ENCODE measurements at places on chromosomes 1 and 21.

GRCh38 chr21:38299671-38300070, 42.9 kb downstream of the KCNJ15 start:
- no peak for DNase-seq

- no peak for DNase-seq
Measured at GRCh38 chr1:102776071-102776470, 332.3 kb downstream of the COL11A1 start.

DNA sequence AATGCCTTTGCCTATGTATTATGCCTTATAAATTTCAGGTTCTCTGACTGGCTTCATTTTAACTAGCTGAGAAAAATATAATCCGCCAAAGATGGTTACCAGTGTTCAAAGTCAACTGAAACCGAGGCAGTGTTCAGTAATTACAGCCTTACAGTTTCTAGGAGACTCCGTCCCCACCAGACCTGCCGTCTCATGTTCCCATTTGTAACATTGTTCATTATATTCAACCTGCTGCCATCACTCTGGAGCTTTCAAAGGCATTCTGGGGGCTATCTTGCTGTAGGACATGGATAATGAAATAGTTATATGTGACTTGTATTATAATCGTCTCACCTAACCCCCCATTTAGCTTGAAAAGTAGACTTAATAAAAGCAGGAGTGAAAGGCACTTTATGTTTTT, 302.5 kb downstream of the RWDD3 start:
- DNase-seq = no peak

DNA sequence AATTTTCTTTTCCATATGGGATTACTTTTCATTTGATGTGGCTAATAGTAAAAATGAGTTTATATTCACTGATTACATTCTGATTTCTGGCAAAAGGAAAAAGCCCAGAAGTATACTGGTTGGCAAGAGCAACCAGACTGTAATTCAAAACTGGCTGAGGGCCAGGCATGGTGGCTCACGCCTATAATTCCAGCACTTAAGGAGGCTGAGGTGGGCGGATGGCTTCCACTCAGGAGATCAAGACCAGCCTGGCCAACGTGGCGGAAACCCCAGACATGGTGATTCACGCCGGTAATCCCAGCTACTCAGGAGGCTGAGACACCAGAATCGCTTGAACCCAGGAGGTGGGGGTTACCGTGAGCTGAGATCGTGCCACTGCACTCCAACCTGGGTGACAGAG, 14.5 kb downstream of the SYT11 start:
- no peak for DNase-seq

GRCh38 chr1:7040969-7041695, 255.9 kb downstream of the CAMTA1 start:
- no peak for DNase-seq

GRCh38 chr1:151733126-151733525, 11.8 kb downstream of the RIIAD1 start:
- DNase-seq = no peak

GRCh38 chr1:202249436-202249835, 55.8 kb downstream of the LGR6 start:
- DNase-seq = no peak

GRCh38 chr1:174815474-174815908, 184.3 kb upstream of the CACYBP start:
- no peak for DNase-seq

DNA sequence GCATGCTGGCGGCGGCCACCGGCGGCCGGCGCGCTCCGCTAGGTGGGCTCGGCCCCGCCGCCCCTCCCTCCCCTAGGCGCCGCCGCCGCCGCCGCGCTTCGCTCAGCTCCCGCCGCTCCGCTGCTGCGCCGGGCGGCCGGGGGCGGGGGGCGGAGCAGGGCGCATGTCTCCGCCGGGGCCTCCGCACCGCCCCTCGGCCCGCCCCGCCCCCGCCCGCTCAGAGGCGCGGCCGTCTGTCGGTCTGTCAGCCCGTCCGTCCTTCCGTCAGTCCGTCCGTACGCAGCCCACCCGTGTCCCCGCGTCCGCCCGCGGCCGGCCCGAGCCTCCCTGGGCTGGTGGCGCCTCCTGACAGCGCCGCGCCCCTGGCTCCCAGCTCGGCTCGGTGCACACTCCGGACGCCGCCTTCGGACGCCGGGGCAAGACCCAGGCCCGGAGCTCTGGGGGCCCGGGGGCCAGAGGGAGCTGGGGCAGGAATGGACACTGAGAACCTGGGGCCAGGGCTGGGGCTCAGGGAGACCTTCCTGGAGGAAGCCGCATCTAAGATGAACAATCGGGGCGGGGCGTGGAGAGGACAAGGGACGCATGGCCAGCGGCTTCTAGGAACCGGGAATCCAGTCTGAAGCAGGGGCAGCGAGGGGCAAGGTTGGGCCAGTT, at the start of gene GPR153:
TSS of gene GPR153 (minus strand) at position 138 of the 654 bp plus-strand sequence. CDS start 6,193 bp downstream, outside the sequence.
- peak; percentile 35 for DNase-seq

DNA sequence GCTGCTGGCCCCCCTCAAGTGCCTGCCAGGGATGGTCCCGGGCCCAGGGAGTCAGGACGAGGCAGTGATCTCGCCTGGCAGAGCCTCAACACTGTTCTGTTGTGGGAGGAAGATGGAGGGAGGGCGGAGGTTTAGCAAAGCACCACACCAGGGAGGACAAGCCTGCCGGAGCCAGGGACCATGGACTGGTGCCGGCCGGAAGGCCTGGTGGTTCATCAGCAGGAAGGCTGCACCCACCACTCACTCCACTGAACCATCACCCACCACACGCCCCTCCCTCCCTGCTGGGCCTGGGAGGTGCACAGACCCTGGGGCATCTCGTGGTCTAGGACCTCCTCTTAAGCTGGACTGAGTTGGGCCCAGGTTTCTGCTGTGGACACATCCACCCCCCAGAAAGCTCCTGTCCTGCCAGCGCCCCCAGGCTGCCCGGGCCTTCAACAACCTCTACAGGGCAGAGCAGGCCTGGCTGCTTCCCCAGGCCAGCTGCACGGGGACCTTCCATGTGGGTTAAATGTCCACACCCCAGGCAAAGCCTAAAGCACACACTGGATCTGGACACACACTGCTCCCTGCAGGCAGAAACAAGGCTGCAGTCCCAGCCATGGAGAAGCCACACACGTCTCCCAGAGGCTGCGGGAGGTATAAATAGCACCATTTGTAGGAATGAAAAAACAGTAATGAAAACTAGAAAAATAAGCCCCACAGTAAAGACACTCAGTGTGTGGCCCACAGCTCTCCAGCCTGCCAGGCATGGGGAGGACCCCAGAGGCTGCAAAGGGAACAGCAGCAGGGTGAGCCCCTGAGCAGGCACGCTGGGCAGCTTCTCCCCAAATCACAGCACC, 10.4 kb upstream of the TMEM240 start:
- no peak for DNase-seq

DNA sequence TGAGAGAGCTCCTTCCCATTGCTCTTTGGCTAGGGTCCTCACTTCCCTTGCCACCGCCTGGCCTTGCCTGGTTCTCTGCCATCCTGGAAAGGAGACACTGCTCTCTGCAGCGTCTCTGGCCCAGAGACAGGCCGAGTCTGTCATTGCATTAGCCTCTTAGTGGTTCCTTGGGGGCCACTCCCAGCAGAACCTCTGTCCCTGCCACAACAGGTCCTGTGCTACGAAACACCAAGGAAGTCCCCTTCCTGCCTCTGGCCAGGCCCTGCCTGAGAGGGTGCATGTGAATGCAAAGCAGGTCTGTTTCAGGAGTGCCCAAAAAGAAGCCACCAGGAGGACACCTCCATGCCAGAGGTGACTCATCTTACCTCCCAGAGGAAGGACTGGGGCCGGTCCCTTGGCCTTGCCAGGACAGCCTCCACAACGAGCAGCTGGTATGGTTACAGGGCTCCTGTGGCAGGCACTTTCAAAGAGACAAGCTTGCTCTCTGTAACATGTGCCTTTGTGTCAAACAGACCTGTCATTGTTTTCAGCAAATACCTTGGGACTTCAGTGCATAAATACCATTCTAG, 59.6 kb downstream of the VPS26C start:
- DNase-seq = no peak

GRCh38 chr1:13462682-13463081, 51.1 kb downstream of the LRRC38 start:
- DNase-seq = no peak

DNA sequence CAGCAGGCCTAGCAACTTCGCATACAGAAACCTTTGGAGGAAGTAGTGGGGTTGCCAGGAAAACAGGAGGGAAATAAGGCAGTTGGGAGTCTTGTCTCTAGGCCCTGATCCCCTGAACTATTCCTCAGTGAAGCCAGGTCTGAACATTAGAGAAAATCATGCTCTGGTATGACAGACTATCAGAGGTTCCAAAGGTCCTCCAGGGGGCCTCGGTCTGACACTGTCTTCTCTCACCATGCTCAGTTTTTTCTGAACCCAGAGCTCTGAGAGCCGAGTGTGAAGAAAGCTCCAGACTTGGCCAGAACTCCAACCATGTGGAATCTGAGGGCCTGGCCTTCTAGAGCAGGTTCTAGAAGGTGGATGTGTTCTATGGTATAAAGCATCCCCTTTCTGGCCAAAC, 4.0 kb downstream of the TOMM40L start:
- DNase-seq = no peak

DNA sequence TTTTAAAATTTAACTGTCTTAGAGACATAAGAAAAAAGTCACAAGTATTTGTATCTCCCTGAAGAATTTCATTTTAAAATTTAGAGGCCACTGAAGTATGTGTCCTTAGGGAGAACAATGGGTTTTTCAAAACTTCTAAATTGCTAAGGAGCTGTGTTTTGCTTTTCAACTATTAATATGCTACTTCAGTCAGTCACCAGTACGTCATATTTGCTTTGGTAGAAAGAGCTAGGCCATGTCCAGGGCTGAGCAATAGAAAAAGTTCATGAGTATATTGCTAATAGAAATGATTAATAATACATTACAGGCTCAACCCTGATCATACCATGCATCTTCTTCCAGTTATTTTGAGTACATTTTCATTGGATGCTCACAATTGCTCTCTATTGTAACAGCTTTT, 1.7 kb upstream of the SGIP1 start:
- no peak for DNase-seq

DNA sequence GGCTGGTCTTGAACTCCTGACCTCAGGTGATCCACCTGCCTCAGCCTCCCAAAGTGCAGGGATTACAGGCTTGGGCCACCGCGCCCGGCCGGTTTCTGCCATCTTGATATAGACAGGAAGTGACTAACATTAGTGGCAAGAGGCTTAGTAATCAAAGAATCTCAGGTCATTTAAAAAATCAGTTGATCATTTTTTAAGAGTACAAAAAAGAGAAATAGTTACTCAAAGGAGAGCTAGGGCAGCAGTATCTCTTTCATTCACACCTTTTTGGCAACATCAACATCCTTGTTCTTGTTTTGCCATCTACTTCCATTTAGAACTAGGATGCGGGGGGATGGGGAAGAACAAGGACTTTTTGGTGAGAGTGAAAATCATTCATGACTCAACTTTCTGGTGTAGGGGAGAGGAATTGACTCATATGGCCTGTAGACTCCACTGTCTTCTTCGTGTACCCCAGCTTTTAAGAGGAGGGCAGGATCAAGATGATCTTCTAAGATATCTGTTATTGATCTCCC, 8.8 kb downstream of the FCRLB start:
- DNase-seq = no peak

GRCh38 chr1:204513117-204513716, 3.0 kb upstream of the MDM4 start:
- DNase-seq = peak; percentile 49

GRCh38 chr1:39132505-39133339, 71.8 kb upstream of the MACF1 start:
- no peak for DNase-seq

GRCh38 chr1:43452789-43453441, 816 bp downstream of the HYI start:
- no peak for DNase-seq

DNA sequence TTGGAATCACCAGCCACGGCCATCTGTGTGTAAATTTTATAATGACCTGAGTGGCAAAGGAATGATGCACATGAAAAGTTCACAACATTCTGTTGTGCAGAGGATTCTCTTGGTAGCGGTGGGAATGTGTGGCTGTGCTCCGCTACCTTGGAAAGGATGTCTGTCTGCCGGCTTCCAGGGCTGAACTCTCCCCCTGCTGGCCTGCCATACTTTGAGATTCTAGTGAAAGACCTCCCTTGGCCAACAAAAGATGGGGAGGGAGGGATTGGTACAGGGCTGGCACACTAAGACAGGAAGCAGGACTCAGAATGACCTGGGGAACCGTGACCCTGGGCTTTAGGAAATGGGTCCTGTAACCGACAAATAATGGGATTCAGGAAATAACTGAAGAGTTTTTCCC, 194.5 kb upstream of the PLD5 start:
- DNase-seq = no peak

GRCh38 chr1:156693848-156694689, 11.3 kb downstream of the CRABP2 start:
- DNase-seq = no peak

DNA sequence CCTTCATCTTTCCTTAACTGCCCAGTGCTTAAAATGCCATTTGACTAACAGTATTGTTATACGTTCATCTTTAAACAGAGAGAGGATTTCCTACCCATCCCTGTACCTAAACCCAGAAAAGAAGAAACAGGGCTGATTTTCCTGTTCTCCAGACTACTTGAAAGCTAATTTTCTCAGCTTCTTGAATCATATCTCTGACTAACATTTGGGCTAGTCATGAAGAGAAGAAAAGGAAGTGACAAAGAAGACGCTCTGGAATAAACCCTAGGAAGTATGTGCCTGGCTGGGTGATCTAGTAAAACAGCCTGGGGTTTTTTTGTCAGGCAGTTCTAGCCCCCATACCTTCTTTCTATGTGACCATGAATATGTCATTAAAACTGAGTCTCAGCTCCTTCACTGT, 44.8 kb upstream of the SGIP1 start:
- no peak for DNase-seq

DNA sequence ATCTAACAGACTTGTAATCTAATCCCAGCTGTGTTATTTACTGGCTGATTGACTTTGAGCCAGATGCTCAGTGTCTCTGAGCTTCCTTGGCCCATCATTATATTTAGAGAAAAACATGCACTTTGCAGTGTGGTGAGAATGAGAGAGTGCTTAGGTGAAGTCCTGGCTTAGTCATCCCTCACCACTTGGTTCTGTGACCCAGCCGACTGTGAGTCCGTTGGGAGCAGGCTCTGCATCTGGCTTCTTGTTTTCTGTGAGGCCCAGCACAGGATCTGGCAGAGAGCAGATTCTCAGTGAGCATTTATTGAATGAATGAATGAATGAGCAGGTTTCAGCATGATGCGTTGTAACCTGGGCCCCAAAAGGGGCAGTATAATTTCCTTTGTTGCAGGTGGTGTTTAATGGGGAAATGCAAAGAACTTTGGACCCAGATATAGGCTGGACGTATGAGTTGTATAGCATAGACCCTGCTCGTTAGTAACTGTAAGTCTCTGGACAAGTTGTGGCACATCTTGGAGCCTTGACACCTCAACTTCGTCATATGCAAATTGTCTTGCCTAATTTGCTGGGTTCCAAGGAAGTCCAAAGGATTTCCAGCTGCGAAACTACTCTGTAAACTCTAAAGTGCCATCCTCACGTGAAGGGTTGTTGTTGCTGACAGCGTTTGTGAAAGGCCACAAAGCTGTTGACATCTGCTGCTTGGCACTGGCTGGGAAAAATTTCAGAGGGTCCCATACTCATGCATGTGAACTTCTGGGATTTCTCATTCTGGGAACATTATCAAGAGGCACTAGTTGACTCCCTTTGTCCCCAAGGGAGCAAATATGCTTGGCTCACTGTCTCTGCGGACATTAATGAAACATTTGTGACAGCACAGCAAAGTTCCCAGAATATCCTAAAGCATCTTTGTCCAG, 138.8 kb upstream of the USP24 start:
- no peak for DNase-seq

- no peak for DNase-seq
Measured at GRCh38 chr1:101440485-101440884, 203.7 kb downstream of the S1PR1 start.

- no peak for DNase-seq
Measured at GRCh38 chr21:42384989-42385388, 10.9 kb downstream of the TMPRSS3 start.

GRCh38 chr1:76577525-76578185, 289.6 kb upstream of the ST6GALNAC5 start:
- no peak for DNase-seq

Data from activated T-helper 2 cell treated with anti-CD3 and anti-CD28 coated beads, Interferon-gamma antibody, Interleukin-2, Interleukin-4, amounts not matched to agents 10 μg/mL and 5 μg/mL and 100 μg/mL, durations not matched to agents 14 hours and 24 hours and 36 hours (primary cell).